Sigmoid colon (tissue), 7 donors: ENCODE measurements at places on chromosomes 3 and 15.

GRCh38 chr15:64542091-64542490, 81.7 kb downstream of the ZNF609 start:
- no peaks in the 10 kb centered on the region for H3K4me1 ChIP-seq
- H3K27me3 ChIP-seq, result no peaks in the 10 kb centered on the region
- no peak for DNase-seq
- no peak overlapping the region for H3K27ac ChIP-seq

GRCh38 chr3:33061782-33062181, 35.2 kb downstream of the GLB1 start:
- peak overlapping the region; percentile 35 for H3K27ac ChIP-seq
- no peaks in the 10 kb centered on the region for H3K27me3 ChIP-seq
- H3K4me1 ChIP-seq, result no peaks in the 10 kb centered on the region
- peaks cover 12% of the 10 kb centered on the region for H3K36me3 ChIP-seq
- no peak overlapping the region for H3K4me3 ChIP-seq

DNA sequence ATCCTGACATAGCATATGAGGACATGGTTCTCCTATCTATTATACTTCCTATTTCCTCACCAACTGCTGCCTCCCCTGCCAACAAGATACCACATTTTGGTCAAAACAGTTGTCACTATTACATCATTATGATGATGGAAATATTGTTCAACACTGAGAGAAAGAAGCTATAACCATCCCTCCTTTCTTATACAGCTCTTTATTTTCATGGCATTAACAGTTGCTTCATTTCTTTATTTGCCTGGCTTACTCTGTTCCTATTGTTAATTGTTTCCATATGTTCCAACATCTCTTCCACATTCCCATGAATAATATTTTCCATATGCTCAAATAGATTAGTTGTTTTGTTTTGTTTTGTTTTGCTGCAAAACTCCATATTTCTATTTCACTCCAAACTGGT, 40.8 kb upstream of the FILIP1L start:
- DNase-seq, result no peak
- no peak overlapping the region for H3K4me3 ChIP-seq
- no peak overlapping the region for H3K27ac ChIP-seq

GRCh38 chr3:29557825-29558224, 277.0 kb downstream of the RBMS3 start:
- H3K4me3 ChIP-seq, result no peak overlapping the region
- no peak overlapping the region for H3K27ac ChIP-seq
- H3K36me3 ChIP-seq, result no peaks in the 10 kb centered on the region

GRCh38 chr3:99823723-99824711, 6.4 kb downstream of the CMSS1 start:
- no peak for DNase-seq
- no peaks in the 10 kb centered on the region for H3K27me3 ChIP-seq
- peaks cover 6% of the 10 kb centered on the region for H3K4me1 ChIP-seq

GRCh38 chr15:78880813-78881212, 8.1 kb downstream of the MORF4L1 start:
- peaks cover 53% of the 10 kb centered on the region for H3K4me1 ChIP-seq
- H3K27me3 ChIP-seq, result no peaks in the 10 kb centered on the region
- no peak for DNase-seq
- H3K27ac ChIP-seq, result no peak overlapping the region
- H3K4me3 ChIP-seq, result no peak overlapping the region

DNA sequence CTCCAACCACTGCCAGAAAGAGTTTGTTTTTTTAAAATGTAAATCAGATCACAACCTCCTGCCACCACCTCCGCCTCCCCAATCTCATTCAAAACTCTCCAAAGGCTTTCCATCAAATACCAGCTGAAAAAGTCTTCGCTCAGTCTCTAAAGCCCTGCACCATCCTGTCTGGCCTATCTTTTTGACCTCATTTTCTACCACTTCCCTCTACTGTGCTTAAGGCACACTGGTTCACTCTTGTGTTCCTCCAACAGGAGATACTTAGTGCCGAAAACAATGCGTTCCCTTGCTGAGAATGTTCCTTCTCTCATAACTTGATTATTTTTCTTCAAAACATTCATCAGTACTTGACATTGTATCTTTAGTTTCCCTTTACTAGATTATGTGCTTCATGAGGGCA, 3.5 kb downstream of the BTBD1 start:
- H3K4me3 ChIP-seq, result no peak overlapping the region
- no peaks in the 10 kb centered on the region for H3K27me3 ChIP-seq
- H3K27ac ChIP-seq, result no peak overlapping the region
- peaks cover 52% of the 10 kb centered on the region for H3K4me1 ChIP-seq

DNA sequence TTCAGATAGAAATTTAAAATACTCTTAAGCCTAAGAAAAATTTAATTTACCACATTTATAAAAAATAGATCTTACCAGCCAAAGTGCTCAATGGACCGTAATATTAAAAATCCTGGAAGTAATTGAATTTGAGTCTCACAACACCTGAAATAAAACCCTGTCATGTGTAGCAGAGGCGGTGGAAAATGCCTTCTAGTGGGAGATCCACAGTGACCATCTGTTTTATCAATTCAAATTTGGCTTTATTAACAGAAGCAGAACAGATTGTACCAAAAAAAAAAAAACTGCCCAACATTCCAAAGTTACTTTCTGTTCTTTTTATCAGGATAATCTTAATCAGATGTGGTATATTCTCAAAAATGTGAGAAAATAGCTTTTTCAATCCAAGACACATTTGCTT, 71.7 kb downstream of the DMXL2 start:
- H3K27ac ChIP-seq, result no peak overlapping the region
- no peak overlapping the region for H3K4me3 ChIP-seq
- H3K4me1 ChIP-seq, result no peaks in the 10 kb centered on the region

DNA sequence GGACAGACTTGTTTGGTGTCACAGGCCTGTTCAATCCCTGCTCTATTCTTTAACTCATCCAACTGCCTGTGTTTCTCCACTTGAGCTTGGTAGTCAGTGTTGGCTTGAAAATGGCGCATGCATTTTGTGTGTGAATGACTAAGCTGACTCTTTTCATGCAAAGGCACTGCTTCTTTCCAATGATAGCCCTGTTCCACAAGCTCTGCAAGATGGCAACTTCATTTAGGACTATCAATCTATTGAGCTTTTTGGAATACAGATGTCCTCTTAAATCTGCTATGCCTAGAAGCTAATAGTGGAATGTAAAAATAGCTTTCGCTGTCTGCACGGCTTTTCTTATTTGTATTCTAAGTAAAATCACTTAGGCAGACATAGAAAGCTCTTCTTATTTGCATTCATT, 33.6 kb upstream of the SYNPR start:
- no peak overlapping the region for H3K4me3 ChIP-seq
- no peaks in the 10 kb centered on the region for H3K36me3 ChIP-seq
- DNase-seq, result no peak
- no peaks in the 10 kb centered on the region for H3K27me3 ChIP-seq
- H3K27ac ChIP-seq, result no peak overlapping the region
- no peaks in the 10 kb centered on the region for H3K4me1 ChIP-seq

- peaks cover 80% of the 10 kb centered on the region for H3K4me1 ChIP-seq
- peak; percentile 95 for DNase-seq
- H3K4me3 ChIP-seq, result no peak overlapping the region
- H3K27ac ChIP-seq, result peak overlapping the region; percentile 97
- H3K27me3 ChIP-seq, result no peaks in the 10 kb centered on the region
Measured at GRCh38 chr15:90191794-90192509, 9.2 kb upstream of the SEMA4B start.

- no peak overlapping the region for H3K4me3 ChIP-seq
- no peaks in the 10 kb centered on the region for H3K36me3 ChIP-seq
- H3K27ac ChIP-seq, result no peak overlapping the region
- no peak for DNase-seq
Measured at GRCh38 chr3:187544326-187544725, 125.9 kb downstream of the SST start.

- no peak for DNase-seq
- H3K4me3 ChIP-seq, result no peak overlapping the region
- H3K27ac ChIP-seq, result no peak overlapping the region
- no peaks in the 10 kb centered on the region for H3K36me3 ChIP-seq
- H3K27me3 ChIP-seq, result no peaks in the 10 kb centered on the region
- peaks cover 33% of the 10 kb centered on the region for H3K4me1 ChIP-seq
Measured at GRCh38 chr3:134323966-134324962, 50.0 kb downstream of the AMOTL2 start.

DNA sequence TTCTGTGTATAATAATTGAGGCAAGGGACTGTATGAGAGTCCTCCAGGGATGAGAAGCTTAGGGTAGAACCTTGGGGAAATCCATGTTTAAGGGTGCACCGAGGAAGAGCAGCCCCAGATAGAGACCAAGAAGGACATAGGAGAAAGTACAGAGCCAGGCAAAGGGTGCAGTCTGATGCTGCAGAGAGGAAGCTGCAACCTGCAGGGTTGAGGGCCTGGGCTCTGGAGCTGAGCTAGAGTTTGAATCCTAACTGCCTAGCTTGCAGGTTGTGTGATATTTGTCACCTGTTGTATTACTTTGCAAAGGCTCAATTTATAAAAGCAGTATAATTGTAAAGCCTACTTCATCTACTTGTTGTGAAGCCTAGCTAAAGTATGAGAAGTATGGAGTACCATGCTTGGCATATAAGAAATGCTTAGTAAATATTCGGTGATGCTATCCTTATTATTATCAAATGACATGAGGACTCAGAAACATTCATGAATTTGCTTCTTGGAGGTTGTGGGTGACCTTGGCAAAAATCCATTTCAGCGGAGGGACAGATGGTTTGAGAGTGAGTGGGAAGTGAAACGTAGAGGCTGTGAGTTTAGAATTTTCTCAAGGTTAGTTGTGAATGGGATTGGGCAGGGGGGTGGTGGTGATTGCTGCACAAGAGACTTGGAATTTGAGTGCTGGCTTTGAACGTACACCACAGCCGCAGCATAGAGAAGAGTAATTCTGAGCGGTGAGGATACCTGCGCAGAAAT, 43.8 kb downstream of the PLCL2 start:
- H3K36me3 ChIP-seq, result no peaks in the 10 kb centered on the region
- no peak overlapping the region for H3K27ac ChIP-seq
- DNase-seq, result no peak
- H3K4me3 ChIP-seq, result no peak overlapping the region
- H3K4me1 ChIP-seq, result no peaks in the 10 kb centered on the region
- H3K27me3 ChIP-seq, result no peaks in the 10 kb centered on the region

DNA sequence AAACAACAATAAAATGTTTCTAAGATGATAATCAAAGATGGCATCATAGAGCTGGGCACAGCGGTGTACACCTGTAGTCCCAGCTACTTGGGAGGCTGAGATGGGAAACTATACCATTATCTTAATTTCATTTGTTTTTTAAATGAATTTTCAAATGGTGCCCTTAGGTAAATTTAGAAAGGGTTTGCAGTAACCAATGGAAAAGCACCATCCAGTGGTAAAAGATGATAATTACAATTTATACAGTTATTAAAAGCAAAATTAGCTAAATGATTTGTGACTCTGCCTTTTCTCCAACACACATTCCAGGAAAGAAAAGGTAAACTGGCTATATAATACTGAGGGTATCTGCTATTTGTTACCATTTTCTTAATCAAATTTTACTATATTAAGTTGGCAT, 14.4 kb upstream of the ANKRD28 start:
- H3K36me3 ChIP-seq, result no peaks in the 10 kb centered on the region
- no peak overlapping the region for H3K4me3 ChIP-seq
- DNase-seq, result no peak
- H3K4me1 ChIP-seq, result peaks cover 25% of the 10 kb centered on the region
- H3K27ac ChIP-seq, result no peak overlapping the region

DNA sequence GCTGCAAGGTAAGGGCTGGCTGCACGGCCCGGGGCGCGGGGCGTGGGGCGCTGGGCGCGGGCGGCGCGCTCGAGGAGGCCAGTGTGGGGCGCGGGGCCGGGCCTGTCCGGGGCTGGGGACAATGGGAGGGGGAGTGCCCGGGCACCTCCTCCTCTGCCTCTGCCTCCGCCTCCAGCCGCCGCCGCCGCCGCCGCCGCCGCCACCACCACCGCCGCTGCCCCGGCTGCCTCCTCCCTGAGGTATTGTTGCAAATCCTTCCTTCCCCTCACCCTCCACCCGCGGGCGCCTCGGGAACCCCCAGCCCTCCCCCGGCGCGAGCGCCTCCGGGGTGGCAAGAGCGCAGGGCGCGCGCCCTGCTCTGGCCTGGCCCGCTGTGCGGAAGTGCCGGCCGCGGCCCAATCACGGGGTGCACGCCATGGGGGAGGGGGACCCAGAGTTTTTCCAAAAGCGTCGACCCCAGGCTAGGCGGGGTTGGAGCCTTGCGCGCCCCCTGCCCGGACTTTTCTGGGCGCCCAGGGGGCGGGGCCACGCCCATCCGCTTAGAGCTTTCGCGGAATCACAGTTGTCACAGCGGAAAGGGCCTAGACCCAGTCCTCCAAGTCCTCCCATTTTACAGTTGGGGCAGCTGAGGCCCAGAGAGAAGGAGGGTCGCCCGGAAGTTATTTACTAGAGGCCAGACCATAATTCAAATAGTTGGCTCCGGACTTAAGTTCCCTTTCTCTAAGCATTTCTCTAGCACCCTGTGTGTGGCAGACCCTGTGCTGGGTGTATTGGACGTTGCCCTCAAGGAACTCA, at the start of gene LPP:
Gene LPP, plus strand, starts transcription at position 144 of the 795 bp plus-strand sequence. CDS start 251,964 bp downstream, outside the sequence.
- H3K4me3 ChIP-seq, result peak within 1 kb of the TSS; percentile 68
- no peaks in the 10 kb centered on the region for H3K36me3 ChIP-seq
- H3K27me3 ChIP-seq, result no peaks in the 10 kb centered on the region
- peak; percentile 92 for DNase-seq

DNA sequence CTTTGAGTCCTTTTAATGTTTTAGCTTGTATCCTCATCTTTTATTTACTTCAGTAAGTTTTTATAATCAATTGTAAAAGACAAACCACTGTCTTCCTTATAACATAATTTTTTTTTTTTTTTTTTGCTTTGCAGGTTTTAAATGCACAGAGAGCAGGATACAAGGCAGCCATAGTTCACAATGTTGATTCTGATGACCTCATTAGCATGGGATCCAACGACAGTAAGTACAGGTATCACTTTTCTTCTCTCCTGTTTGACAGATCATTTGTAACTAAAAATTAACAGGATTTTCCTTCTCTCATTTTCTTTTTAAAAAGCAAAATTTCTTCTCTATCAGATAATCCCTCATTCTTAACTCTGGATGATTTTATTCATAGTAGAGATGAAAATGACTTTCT, 75.4 kb downstream of the PFN2 start:
- no peak overlapping the region for H3K4me3 ChIP-seq
- H3K27ac ChIP-seq, result no peak overlapping the region
- H3K36me3 ChIP-seq, result no peaks in the 10 kb centered on the region
- H3K4me1 ChIP-seq, result no peaks in the 10 kb centered on the region

DNA sequence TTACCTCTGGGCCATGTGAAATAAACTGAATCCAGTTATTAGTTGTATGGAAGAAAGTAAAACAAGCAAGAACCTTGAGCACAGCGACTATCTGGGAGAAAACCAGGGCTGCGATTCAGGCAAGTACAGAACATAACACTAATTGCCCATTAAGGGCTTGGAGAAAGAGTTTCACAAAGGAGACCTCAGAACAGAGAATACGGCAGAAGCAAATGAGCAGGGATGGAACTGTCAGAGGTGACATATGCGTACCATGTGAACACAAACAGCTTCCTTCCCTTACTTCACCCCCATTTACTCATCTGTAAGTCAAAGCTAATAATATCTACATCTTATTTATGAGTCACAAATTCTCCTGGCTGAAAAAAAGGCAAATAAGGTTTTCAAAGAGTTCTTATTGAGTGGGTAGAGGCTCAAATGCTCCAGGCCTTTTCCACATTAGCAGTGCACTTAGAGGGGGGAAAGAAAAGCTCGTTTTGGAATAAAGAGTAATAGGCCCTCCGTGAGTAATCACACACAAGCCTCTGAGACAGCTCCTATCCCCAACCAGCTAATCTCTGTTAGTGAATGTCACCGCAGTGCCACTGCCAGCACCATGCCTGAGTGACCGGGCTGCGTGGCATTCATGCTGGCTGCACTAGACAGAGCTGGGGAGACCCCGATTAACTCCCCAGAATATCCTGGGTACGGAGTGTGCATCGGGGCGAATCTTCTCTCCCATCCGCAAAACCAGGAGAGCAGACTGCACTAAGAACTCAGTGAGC, 2.6 kb downstream of the PCSK6 start:
- peaks cover 12% of the 10 kb centered on the region for H3K4me1 ChIP-seq
- no peak overlapping the region for H3K27ac ChIP-seq
- H3K36me3 ChIP-seq, result no peaks in the 10 kb centered on the region
- DNase-seq, result no peak
- no peak overlapping the region for H3K4me3 ChIP-seq
